ENCODE measurements at places on chromosomes 3 and 15. TPM values are rescaled to one million over a fixed set of nuclear protein-coding genes. Genes with fewer than 3 reads are reported as not detected.

The CSTA gene
- polyA plus RNA-seq: not detected

The AMOTL2 gene
- 33.5 TPM for polyA plus RNA-seq

The SLC24A5 gene
- not detected for polyA plus RNA-seq

The GOLGA8J gene
- polyA plus RNA-seq: not detected

The SMARCC1 gene
- 64.1 TPM for polyA plus RNA-seq

The BCL2A1 gene
- not detected for polyA plus RNA-seq

The NEK10 gene
- polyA plus RNA-seq: 0.24 TPM

Data from H1 (cell line).